ENCODE measurements at places on chromosomes 13 and 19. TPM values are rescaled to one million over a fixed set of nuclear protein-coding genes. Genes with fewer than 3 reads are reported as not detected.

Gene ZNF708
- total RNA-seq = 5.9 TPM

Gene MAST1
- 3.4 TPM for total RNA-seq

Gene MYCBP2
- total RNA-seq = 70.5 TPM

Gene NKPD1
- total RNA-seq = 0.56 TPM

Gene CYP2A6
- not detected for total RNA-seq

Gene CYP4F12
- not detected for total RNA-seq
